ENCODE measurements at places on chromosomes 5 and 9. TPM values are rescaled to one million over a fixed set of nuclear protein-coding genes. Genes with fewer than 3 reads are reported as not detected.

GRCh38 chr9:129422843-129423192, 198.1 kb downstream of the C9orf50 start:
- no peak for DNase-seq

DNA sequence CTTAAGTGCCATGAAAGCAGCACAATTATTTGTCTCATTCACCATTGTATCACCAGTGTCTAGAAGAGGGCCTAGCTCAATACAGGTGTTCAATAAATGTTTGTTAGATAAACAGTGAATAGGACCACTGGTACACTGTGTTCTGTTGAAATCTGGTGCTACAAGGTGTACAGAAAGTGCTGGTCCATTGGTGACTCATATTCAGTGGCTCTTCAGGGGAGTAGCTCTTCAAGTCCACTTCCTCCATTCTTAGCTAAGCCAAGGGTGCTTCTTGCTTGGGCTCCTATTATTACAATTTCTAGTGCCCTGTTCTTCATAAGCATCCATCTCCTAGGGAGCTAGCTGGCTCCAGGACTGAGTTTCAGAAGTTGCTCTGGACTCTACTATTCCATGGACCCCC, 6.4 kb upstream of the FCHO2 start:
- DNase-seq: no peak

DNA sequence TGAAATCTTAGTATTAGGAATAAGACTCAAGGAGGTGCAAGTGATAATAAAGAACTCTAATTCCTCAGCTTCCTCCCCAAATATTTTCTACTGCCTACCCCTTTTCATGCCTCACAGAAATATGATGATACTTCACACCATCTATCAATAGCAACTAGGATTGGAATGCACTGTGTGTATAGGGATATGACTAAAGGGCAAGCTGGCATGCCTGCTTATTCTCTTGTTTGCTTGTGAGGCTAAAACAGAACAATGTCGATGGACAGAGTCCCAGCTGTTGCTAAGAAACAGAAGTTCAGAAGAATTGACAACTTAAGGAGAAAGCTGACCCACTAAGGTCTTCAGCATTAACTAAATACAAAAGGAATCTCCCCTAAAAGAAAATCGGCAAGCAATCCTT, 9.7 kb upstream of the CHD1 start:
- DNase-seq: no peak

DNA sequence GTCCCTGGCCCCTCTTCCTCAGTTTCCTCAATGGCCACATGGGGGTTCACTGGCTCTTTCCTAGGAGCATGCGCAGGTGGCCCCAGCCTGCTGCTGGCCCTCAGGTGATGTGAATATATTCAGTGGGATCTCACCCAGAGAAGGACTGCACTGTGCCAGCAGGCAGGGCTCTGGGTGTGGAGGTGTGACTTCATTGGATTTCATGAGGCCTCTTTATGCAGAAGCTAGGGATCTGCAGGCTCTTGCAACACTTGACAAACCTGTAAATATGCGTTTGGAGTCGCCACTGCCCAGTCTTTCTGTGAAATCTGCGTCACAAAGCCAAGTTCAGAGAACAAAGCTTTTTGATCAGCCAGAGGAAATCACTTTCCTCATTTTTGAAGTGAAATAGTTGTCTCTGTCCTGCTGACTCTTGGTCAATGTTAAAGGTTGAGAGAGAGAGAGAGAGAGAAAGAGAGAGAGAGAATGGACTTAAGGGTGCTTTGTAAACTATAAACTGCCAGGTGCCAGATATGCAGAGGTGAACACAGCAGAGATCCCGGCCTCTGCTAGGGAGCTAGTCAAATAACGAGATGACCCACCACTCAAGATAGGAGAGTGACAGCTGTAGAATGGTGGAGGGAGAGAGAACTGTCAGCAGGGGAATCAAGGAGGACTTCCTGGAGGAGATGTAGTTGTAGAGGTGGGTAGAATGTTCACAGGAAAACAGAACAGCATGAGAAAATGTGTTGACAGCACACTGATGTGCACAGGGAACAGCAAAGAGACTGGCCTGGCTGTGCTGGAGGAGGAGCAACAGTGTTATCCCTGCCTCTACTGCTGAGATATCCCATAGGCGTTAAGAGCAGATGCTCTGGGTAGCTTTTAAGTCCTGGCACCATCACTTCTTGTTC, 167.0 kb upstream of the ZNF618 start:
- DNase-seq: no peak

ORM2 gene
- not detected for total RNA-seq

DNA sequence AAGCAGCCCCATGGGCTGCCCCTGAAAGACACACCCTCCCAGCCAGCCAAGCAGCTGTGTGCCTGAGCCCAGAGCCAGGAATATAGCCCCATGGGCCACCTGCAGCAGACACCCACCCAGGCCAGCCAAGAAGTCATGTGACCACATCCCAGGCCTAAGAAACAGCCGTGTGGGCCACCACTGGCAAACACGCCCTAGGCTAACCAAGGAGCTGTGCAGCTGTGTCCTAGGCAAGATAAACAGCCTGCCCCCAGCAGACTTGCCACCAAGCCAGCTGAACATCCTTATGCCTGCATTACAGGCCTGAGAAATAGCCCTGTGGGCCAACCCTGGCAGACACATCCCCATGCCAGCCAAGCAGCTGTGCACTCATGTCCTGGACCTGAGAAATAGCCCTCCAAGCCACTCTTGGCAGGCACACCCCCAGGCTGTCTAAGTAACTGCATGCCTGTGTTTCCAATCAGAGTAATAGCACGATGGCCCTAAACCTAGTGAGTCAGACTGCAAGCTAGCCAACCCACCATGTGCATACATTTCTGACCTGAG, 143.0 kb downstream of the ADAMTS6 start:
- peak; percentile 8 for DNase-seq

GRCh38 chr5:7808998-7809397, 41.9 kb downstream of the CFAP90 start:
- no peak for DNase-seq

GRCh38 chr5:1782385-1783215, 17.0 kb downstream of the MRPL36 start:
- no peak for DNase-seq

ZCCHC7 gene
- 34.8 TPM for total RNA-seq

- DNase-seq: no peak
Observed at GRCh38 chr9:91783411-91783810, 166.6 kb downstream of the ROR2 start.

Measured in uterus (tissue), 4 donors.